ENCODE measurements at places on chromosomes 2 and 18.

DNA sequence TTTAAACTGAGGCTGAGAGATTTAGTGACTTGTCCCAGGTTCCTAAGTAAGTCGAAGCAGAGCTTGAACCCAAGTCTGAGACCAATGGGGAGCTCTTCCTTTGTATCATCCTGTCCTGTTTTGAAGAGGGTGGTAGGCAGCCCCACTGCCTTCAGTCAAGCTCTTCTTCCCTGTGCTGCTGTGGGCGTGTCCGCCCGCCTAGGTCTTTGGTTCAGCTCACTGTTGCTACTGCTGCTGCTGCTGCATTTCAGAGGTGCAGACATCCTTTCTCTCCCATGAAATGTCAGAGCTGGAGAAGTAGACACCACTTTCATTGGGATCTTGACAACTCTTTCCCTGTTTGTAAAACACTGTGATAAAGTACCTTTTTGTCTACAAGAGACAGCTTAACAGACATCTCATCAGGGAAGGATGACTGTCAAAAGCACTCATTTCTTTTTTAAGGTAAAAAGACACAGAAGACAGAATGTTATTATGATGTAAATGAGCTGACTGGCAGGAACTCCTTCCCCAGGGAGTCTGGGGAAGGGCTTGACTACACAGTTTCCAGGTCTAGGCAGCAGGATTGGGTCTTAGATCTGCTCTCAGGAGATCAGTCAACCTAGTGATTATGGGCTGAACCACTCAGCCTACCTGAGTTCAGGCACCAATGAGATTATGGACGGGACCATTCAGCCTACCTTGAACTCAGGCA, 91.7 kb upstream of the TRIB2 start:
- no peak for DNase-seq

GRCh38 chr2:72041638-72042111, 106.0 kb downstream of the CYP26B1 start:
- DNase-seq = no peak

DNA sequence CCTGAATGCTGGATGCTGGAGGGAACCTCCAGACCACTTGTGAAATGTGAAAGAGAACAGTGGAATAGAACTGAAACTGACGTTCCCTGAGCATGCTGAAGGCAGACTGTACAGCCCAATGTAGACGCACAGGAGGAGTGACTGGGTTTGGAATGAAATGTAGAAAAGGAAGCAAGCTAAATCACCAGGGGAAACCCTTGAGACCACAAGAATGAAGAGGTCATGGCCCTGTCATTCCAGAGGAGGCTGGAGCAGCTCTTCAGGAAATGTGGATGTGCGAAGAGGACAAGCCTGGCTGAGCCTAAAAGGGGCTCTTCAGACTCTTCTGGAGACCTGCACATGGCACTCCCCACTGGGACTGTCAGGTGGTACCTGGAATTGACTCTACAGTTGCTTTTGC, 118.5 kb upstream of the ALPP start:
- peak; percentile 8 for DNase-seq

- DNase-seq = peak; percentile 7
Measured at GRCh38 chr18:37435996-37436395, 129.6 kb downstream of the CELF4 start.

DNA sequence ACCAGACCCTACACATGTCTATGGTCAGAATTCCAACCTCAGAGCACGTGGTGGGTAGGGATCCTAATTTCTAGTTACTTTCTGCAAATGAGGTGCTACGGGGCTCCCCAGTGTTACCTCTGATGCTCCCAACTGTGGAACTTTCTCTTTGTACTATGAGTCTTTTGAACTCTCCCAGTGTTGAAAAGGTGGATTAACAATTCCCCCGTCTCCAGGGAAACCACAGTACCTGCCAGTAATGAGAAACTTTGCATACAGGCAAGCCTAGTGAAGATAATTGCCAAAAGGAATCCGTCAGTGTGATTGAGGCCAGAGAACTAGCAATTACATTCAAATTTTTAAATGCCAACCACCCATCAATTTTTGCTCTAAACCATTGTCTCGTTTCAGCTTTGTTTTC, 129.0 kb upstream of the FOSL2 start:
- DNase-seq = no peak

DNA sequence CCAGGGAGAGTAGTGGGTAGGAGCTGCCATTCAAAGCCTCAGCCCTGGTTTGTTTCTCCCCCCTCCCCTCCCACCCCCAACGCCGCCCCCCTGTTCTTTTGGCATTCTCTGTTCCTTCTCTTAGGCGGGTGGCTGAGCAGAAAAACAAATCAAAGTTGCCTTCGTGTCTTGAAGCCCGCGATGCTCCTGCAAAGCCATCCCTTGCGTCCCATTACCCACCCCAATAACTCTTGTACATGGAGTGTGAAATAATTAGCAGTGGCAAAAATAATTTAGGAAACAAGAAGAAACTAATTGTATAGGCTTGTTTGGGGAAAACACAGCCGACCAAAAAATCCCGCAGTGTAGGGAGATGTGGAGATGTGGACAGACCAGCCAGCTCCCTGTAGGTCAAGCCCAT, 59.6 kb downstream of the CELF4 start:
- DNase-seq = no peak
